ENCODE measurements at places on chromosomes 7 and 10.
A peak's percentile ranks its signal among the peaks of the same experiment; 100 is the strongest.

DNA sequence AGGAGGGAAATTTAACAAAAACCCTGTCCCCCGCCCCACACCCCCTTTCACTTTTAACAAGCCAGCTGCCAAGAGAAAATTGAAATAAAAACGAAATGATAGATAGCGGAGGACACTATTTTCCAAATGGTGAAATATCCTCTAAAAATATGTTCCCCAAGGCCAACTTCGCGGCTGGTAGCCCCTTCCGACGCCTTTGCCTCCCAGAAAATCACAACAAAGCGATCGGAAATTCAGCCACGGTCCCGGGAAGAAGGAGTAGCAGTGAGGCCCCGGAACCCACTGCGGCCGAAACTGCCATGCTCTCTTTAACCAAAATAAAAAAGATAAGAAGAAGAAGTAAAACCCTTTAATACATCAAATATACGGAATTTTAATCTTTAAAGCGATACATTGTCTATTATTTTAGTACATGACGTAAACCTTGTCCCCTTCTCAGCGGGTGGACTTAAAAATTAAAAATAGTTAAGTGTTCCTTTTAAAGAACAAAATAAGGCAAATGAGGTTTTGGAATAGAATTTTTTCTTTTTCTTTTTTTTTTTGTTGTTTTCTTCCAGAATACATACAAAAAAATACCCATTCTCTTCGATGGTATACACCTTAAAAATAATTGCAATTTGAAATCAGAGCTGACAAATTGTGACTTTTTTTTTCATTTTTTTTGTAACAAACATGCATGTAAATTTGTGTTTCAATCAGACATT is 3.9 kb downstream of the ZNF503 start:
- peak; percentile 66 for DNase-seq

GRCh38 chr7:80542398-80542797 is 30.5 kb upstream of the GNAT3 start:
- peak; percentile 97 for DNase-seq

DNA sequence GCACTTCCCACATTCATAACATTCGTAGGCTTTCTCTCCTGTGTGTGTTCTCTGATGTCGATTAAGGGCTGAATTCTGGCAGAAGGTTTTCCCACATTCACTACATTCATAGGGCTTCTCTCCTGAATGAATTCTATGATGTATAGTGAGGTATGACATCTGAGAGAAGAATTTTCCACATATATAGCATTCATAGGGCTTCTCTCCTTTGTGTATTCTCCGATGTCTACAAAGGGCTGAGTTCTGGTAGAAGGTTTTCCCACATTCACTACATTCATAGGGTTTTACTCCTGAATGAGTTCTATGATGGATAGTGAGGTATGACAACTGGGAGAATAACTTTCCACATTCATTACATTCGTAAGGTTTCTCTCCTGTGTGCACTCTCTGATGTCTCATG is 15.6 kb downstream of the ZNF12 start:
- no peak for DNase-seq

DNA sequence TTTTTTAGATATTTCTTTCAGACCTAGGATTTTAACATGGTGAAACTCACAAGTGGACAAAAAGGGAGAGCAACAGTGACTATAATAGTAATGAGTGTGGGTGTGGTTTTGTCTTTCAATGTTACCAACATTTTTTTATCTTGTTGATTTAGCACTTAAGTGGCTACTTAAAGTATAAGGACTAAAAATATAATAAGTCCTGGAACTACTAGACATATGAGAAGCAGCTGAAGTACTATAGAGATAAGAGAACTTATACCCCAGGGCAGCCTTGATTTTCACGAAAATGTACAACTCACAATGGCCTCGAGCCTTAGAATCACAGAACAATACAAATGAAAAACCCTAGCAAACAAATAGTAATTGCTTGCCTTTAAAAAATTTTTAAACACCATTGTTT is 1151.8 kb downstream of the TYW1 start:
- DNase-seq, result no peak

DNA sequence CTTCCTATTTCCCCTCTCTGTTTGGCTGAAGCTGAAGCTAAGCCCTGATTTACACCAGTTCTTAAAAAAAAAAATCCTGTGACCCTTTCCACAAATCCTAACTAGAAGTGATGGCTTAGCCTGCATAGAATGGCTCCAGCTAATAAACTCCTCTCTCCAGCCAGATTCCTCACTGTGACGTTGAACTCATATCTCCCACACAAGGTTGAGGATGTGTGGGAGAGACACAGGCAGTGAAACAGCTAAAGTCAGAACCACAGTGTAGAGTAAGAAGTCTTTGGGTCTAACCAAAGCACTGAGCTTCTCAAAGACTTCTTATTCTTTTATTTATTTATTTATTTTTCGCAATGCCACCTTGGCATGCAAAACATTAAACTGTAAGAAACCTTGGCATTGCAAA is 268.3 kb downstream of the SNX13 start:
- DNase-seq, result no peak

GRCh38 chr10:113736576-113736975 is 14.9 kb upstream of the PLEKHS1 start:
- DNase-seq, result peak; percentile 80

DNA sequence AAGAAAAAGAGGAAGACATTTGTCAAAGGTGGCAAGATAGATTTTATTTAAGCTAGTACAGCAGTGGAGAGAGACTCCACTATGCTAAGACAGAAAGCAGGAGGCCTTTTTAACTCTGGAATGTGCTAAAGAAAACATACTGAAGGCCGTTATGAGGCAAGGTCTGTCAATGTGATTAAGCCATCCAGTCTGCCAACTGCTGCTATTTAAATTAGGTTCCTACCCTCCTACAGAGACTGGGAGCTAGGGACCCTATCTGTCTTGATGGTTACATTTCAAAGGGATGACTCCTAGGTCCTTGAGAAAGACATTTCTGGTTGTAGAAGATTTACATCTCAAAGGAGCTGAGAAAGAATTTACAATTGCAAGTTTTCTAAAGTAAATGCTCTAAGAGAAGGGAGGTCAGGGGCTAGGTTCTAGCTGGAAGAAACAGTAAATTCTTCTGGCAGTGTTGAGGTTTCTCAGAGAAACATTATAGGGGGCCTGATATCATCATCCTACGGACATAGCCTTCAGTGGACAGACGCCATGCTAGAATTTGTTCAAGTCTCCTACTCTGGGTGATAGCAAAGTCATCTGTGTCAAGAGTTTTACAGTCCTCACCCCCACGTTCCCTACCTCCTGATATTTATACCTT is 211.6 kb downstream of the PHF14 start:
- peak; percentile 31 for DNase-seq

GRCh38 chr7:110868458-110868857 is 222.5 kb upstream of the LRRN3 start:
- DNase-seq, result peak; percentile 28
